NCI-H524 (cell line): ENCODE measurements at places on chromosomes 6 and 20.
A peak's percentile ranks its signal among the peaks of the same experiment; 100 is the strongest.

- DNase-seq, result no peak
Observed at GRCh38 chr6:34484899-34485298, 19.0 kb downstream of the PACSIN1 start.

GRCh38 chr6:135012349-135012748 is 42.3 kb downstream of the HBS1L start:
- no peak for DNase-seq

DNA sequence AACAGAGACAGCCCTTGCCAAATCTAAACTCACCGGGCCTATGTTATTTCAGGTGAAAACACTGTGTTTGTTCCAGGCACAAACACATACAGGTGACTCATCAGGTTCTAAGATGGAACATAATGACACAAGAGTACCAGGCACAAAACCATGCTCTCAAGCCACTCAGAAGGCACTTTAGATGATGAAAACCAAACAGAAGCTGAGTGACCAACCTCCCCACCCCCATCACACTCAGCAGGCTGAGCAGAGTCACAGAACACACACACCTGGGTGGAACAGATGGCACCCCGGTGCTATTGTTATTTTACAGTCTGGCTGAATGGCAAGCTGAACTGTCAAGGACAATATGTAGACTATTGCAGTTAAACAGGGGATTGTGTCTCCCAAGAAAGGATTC is 20.6 kb upstream of the NKX2-2 start:
- DNase-seq, result peak; percentile 90

- DNase-seq, result no peak
Observed at GRCh38 chr6:119483908-119484307, 134.3 kb upstream of the MAN1A1 start.
